ENCODE measurements at places on chromosomes 6 and 20.

DNA sequence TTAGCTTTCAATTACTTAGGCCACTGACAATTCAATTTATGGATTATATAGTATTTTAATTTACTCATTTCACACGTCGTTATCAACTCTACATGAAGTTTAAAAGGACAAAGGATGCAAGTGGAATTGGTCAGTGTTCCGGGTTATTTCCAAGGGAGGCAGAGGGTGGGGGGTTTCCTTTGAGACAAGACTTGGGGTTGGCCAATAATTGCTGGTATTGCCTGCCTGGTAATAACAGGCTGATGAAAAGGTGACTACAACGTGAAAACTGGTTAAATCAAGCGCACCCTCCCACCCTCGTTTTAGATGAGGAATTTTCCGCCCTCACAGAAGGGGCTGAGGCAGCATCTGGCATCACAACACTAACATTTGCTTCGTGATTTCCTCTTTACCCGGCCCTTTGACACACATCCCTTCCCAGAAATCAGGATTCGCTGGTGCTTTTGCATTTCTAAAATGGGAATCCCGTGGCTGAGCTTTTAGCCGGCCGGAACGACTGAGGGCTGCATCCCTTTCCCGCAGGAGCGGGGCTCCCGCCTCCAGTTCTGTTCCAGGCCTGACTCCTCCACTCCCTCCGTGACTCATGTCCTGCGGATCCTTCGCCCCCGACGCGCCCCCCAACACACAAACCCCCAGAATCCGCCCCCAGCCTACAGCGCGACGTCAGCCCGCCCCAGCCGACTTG is 999 bp upstream of the PIM1 start:
- peak; percentile 48 for DNase-seq

- DNase-seq, result no peak
These were observed 27.4 kb downstream of the TGM6 start for GRCh38 chr20:2408111-2408510.

DNA sequence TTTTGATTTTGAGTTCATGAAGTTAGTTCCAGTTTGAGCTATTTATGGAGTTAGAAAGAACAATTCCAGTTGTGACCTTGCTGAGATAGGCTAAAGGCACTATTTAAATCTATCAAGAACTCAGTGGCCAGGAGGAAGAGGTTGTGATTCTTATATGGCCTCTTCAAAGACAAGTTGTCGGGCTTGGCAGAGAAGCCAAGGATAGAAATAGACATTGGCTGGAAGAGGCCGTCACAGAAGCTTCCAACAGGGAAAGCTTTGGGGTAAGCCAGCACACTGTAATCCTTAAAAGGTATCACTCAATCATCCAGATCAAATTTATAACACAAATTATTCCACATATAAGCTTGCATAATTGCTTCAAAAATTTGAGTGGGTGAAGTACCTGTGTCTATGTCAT is 286.1 kb downstream of the SYNE1 start:
- no peak for DNase-seq

GRCh38 chr6:71465096-71465495 is 176.5 kb downstream of the OGFRL1 start:
- no peak for DNase-seq

DNA sequence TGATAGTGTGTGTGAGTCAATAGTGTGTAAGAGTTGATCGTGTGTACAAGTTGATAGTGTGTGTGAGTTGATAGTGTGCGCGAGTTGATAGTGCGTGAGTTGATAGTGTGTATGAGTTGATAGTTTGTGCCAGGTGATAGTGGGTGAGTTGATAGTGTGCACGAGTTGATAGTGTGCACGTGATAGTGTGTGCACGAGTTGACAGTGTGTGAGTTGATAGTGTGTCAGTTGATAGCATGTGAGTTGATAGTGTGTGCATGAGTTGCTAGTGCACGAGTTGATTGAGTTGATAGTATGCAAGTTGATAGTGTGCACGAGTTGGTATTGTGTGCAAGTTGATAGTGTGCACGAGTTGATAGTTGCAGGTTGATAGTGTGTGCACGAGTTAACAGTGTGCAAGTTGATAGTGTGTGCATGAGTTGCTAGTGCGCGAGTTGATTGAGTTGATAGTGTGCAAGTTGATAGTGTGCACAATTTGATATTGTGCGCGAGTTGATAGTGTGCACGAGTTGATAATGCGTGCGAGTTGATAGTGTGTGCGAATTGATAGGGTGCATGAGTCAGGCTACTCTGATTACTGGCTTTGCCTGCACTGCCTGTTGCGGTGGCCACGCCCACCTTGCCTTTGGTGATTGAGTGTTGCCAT is 35.8 kb upstream of the IYD start:
- DNase-seq, result no peak

DNA sequence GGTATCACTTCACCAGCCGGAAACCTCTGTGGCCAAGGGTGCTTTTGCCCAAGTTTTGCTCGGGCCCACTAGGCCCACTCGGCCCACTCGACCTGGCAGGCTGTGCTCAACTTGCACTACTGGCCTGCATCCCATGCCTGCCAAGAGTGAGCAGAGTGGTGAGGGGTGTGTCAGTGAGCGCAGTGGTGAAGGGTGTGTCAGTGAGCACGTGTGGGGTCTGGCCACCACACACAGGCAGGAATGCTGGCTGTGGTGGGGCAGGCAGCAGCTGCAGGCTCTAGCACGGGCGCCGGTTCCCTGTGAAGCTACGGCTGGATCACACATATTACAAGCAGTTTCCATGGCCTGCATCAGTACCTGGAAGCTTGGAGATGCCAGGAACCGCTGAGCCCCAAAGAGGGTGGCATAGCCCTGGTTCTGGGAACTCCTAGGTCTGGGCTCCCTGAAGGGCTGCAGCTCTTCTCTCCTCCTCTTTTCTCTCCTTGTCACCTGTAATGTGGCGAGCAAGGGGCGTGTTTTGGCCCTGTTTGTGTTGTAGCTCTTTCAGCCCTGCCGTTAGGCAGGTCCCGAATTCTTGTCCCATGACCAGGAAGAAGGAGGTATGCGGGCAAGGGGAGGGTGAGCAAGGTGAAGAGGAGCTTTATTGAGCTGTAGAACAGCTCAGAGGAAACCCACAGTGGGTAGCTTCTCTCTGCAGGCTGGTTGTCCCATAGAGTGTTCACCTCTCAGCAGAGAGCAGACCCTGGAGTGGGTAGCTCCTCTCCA is 51.0 kb upstream of the CLDN20 start:
- no peak for DNase-seq

DNA sequence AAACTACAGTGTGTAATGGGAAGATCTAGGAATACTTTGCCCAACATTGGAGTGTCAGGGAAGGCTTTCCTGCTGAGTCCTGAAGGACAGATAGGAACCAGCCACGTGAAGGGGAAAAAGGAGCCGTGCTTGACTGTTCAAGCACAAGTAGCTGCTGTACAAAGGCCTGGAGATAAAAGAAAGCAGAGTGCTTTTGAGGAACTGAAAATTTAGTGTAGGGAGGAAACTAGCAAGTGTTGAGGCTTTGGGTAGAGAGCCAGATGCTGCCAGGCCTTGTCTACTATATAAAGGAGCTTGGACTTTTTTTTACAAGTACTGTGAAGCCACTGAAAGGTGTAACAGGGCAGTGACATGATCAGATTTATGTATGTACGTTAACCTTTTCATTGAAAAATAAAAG is 39.0 kb downstream of the DSE start:
- no peak for DNase-seq
